Breast epithelium (tissue), 4 donors: ENCODE measurements at places on chromosomes 5 and 9. TPM values are rescaled to one million over a fixed set of nuclear protein-coding genes. Genes with fewer than 3 reads are reported as not detected.

DNA sequence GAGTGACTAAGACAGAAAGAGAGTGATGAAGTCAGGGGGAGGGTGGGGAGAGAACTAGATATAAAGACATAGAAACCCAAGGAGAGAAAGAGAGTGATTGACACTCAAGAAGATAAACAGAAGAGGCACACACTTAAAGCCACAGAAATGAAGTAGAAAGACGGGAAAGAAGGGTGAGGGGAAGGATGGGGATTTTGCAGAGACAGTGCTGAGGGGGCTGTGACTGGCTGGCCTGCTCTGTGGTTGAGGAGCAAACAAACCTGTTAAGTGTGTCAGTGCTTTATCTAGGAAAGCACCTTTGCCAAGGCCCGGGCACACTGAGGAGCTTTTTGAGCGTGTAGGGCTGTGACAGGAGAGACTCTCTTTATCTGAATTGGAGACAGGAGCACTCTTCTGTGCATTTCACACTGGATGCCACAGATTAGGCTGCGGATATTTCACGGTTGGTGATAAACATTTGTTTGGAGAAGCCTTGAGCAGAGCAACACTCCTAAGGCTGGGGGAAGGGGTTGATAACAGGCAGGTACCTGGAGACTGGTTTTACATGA is 109.1 kb downstream of the DOCK2 start:
- DNase-seq, result no peak

GRCh38 chr5:179284751-179285631 is 60.3 kb downstream of the ADAMTS2 start:
- DNase-seq, result no peak

Gene TNFSF8
- total RNA-seq, result 2.6 TPM

Gene MAMDC4
- 0.64 TPM for total RNA-seq

Gene ALG2
- total RNA-seq, result 40.3 TPM
